IPS-NIHi11 (cell line): ENCODE measurements at places on chromosomes 13 and 19.

- no peak for DNase-seq
These were observed 1431.0 kb upstream of the ATXN8OS start for GRCh38 chr13:68676513-68677115.

DNA sequence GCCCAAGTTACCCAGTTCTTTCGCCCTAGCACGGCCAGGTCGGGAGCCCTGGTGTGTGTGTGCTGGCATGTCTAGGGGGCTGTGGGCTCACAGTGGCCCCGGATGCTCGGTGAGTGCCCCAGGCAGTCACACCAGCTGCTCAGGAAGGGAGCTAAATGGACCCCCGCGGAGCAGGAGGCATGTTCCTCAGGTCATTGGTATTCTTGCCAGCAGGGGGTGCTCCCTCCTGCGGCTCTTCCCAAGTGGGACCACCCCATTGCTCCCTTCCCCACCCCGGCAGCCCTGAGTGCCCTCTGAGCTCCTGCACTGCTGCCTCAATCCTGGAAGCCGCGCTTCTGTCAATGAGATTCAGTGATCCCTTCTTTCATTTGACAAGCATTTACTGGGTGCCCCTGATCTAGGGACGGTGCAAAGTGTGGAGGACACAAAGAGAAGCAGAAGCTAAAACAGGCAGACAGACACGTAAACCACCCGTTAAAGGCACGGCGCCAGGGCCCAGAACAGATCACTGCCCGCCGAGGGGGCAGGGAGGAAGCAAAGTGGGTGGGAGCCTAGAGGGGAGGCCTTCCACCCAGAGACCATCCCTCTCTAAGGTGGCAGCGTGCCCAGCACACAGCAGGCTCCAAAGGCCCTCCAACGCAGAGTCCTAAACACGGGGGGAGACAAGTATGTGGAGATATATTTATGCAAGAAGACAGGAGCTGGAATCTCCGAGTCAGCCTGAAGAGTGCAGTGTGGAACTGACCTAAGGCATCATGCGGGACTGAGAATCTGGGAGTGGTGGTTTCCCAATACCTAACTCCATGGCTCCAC is 5.2 kb upstream of the ADPRHL1 start:
- DNase-seq = peak; percentile 55

DNA sequence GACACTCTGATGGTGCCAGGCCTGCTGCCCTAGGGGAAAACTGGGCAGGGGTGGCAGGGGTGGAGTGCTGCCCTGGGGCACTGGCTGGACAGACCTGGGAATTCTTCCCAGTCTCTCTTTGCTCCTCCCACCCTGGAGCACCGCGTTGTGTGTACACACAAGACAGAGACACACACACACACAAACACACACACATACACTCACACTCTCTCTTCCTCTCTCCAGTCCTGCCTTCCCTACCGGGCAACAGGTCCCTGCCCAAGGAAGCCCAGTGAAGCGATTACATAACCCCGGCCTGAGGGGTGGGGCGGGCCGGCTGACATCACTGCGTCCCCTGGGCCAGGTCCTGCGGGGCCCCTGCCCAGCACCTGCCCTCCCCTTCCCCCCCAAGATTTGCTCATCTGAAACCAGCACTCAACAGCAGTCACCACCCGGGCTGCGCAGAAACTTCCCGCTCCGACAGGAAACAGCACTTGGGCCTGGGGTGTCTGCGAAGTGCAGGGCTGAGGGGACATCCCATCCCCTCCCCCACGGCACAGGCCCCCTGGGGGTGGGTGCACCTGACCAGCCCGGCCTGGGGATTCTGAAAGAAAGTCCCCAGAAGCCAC is 1.2 kb downstream of the MKNK2 start:
- DNase-seq = peak; percentile 64

DNA sequence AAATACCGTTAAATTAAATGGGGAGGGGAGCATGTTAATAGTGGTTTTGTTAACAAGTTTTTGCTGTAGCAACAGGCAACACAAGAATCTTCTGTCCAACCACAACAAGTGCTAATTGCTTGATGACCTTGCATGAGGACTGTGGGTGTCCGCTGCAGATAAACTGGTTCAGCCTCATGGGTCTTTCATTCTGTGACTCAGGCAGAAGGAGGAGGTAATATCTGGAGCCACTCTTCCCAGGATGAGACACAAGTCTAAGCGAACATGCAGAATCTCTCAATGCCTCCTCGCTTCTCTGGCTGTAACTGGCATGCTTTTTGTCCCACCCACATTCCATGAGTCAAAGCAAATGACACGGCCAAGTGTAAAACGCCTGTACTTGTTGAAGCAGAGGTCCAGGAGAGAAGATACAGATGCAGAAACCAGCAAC is 56.6 kb upstream of the MYO16 start:
- no peak for DNase-seq

DNA sequence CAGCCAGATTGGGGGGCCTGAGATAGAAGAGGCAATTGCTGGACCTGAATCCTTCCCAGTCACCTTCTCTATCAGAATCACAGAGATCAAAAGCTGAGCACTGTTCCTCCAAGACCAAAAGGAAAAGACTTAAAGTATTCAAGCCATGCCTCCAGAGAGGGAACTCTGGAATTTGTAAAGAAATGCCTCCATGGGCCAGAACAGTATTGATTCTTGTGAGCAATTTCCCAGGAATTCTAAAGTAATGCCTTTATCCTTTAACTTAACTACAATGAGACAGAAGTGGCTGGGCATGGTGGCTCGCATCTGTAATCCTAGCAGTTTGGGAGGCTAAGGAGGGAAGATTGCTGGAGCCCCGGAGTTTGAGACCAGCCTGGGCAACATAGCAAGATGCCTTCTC is 148.8 kb downstream of the FLT1 start:
- no peak for DNase-seq

GRCh38 chr19:51789061-51789795 is 5.7 kb upstream of the FPR3 start:
- no peak for DNase-seq

DNA sequence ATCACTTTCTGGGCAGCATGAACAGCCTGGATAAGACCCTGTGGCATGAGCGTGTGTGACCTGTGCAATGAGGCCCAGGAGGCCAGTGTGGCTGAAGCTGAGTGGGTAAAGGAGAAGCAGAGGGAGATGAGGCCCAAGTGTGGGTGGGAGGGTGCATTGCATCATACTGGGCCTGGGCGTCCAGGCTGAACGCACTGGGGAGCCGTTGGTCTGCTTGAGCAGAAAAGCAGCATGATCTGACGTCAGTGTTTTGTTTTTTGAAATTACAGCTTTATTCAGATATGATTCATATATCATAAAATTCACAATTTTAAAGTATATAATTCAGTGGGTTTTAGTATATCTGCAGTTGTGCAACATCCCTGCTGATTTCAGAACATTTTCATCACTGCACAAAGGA is 409.7 kb downstream of the HS6ST3 start:
- DNase-seq = no peak

DNA sequence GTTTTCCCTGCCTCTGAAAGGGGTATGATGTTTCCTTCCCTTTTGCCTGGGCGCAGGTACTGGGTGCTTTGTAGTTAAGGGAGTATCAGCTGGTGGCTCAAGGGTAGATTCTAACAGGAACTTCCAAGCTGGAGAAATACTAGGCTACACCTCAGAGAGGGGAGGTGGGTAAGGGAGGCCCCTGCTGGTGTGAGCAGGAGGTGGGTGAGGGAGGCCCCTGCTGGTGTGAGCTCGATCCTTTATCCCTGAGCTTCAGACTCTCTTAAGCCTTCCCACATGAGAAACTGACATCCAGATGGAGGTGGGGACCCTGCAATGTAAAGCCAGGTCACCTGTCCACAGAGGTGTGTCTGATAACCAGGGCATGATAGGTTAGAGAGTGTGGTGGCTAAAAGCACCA is 32.1 kb downstream of the CYP2B6 start:
- no peak for DNase-seq

GRCh38 chr13:60798503-60798902 is 401.5 kb downstream of the TDRD3 start:
- no peak for DNase-seq

- DNase-seq = no peak
These were observed 87.0 kb upstream of the TRPC4 start for GRCh38 chr13:37956536-37956935.

DNA sequence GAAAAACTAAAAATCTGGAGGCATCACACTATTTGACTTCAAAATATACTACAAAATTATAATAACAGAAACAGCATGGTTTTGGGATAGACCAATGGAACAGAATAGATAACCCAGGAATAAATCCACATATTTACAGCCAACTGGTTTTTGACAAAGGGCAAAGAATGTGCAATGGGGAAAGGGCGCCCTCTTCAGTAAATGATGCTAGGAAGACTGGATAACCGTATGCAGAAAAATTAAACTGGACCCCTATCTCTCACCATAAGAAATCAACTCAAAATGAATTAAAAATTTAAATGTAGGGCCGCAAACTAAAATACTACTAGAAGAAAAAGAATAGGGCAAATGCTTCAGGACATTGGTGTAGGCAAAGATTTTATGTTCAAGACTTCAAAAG is 440.5 kb upstream of the SGCG start:
- no peak for DNase-seq

GRCh38 chr19:14127176-14127575 is 9.2 kb downstream of the ASF1B start:
- no peak for DNase-seq

DNA sequence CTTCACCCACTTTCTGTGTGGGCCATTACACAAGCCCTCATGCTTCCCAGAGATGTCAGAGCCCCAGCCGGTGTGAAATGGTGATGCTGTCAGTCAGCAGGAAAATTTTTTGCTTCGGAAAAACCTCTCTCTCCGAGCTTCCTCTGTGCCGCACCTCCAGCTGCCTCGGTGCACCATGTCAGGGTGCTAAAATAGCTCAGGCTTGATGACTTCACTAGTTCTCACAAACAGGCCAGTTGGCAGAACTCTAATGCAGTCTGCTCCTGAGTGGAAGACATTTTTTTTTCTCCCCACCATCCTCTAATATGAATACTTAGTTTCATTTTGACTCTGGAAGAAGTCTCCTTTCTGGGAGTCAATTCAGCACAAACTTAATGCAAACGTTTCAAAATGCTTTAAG is 71.3 kb downstream of the KLF12 start:
- no peak for DNase-seq

DNA sequence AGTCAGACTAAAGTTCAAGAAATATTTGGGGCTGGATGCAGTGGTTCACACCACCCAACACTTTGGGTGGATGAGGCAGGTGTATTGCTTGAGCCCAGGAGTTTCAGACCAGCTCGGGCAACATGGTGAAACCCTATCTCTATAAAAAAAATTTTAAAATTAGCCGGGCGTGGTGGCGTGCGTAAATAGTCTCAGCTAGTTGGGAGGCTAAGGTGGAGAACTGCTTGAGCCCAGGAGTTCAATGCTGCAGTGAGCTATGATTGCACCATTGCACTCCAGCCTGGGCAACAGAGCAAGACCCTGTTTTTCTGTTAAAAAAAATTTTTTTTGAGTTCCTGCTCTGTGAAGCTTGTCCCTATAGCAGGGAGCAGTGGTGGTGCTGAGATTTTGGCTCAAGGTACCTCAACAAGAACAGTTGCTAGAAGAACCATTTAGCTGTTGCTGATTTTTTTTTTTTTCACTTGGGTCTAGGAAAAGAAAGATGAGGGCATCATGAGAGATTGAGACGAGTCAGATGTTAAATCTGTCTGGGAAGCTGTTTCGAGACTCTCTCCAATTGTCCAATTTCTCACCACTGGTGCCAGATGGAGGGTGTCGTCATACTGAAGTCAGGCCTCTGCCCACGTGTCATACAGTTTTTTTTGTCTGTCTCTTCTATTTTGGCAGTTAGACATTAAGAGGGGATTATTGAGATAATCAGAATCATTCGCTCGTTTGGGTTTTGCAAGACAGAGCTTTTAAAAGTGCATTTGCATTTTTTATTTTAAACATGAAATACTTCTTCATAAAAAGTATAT is 3.7 kb downstream of the SLC25A42 start:
- DNase-seq = no peak

DNA sequence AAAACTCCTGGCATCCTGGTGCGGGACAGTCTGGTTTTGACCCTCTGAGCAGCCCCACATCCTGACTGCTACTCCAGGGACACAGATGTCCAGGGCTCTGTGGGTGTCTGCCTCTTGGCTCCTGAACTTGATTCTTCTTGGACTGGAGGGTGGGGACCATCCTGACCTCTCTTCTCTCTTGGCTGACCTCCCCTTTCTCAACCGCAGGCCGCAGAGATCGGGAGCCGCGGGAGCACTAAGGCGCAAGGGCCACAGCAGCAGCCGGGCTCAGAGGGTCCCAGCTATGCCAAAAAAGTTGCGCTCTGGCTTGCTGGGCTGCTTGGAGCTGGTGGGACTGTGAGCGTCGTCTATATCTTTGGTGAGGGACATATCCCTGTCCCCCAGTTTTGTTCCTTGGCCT is 1.0 kb downstream of the TIMM50 start:
- no peak for DNase-seq

DNA sequence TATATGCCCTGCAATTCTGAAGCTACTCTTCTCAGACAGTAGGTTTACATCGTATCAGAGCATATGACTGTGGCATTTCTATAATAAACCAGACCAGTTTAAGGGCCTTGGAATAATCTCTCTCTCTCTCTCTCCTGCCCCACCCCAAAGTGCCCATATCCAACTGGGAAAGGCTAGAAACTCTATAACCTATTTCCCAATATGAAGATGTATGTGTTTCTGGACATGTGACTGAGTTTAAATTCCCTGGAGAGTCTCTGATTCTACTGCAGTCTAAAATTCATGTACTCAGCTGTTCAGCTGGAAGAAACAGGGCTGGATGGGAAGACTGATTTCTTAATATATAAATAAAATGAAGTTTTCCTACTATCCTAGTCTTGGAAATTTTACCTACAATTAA is 91.9 kb upstream of the MBNL2 start:
- no peak for DNase-seq

GRCh38 chr13:51041126-51041525 is 69.9 kb downstream of the C13orf42 start:
- no peak for DNase-seq

DNA sequence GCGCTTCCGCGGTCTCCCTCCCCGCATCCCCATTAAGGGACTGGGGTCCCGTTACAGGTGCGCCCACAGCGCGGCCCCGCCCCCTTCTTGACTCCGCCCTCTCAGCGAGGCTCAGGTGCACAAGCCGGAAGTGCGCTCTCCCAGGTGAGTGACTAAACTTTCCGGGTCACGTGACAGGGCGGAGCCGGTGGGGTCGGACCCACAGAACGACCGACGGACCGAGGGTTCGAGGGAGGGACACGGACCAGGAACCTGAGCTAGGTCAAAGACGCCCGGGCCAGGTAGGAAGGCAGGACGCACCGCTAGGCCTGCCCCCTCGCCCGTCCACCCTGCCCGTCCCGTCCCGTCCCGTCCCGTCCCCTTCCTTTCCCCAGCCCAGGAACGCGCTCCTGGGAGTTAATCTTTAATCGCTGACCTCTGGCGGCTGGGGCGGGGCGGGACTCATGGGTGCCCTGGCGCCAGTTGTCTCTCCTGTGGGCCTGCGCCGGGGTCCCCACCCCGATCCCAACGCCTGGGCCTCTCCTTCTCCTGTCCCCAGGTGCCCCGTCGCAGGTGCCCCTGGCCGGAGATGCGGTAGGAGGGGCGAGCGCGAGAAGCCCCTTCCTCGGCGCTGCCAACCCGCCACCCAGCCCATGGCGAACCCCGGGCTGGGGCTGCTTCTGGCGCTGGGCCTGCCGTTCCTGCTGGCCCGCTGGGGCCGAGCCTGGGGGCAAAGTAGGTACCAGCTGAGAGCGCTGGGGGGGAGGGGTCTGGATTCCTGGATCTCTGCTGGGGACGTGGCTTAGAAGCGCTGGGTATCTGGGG is at the start of gene CRB3:
Gene CRB3 (plus strand): TSS at position 202 of the 804 bp plus-strand sequence. CDS start 431 bp downstream, at position 633.
- DNase-seq = peak; percentile 90

GRCh38 chr13:111904701-111905608 is 162.0 kb upstream of the SOX1 start:
- peak; percentile 54 for DNase-seq
